ENCODE measurements at places on chromosomes 11 and 22.

DNA sequence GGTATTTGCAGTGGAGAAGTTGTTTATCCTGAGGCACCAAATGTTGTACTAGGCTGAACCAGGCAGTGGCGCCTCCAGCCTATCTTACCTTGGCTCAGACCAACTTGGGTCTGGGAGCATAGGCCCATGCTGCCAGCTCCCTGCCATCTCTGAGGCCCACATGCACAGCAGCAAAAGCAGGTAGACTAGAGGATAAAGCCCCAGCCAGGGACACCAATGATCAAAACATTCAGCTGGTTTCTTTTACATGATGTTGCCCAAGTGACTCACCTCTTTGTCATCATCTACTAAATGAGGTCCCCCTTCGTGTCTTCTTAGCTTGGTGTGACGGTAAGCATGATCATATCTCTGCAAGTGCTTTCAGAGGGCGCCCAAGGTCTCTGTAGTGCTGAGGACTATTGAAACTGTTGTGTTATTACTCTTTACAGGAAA lies 112.1 kb upstream of the DRD2 start:
- no peak for DNase-seq

- no peak for DNase-seq
These were observed 73.0 kb upstream of the PHF21B start for GRCh38 chr22:45082795-45083194.

DNA sequence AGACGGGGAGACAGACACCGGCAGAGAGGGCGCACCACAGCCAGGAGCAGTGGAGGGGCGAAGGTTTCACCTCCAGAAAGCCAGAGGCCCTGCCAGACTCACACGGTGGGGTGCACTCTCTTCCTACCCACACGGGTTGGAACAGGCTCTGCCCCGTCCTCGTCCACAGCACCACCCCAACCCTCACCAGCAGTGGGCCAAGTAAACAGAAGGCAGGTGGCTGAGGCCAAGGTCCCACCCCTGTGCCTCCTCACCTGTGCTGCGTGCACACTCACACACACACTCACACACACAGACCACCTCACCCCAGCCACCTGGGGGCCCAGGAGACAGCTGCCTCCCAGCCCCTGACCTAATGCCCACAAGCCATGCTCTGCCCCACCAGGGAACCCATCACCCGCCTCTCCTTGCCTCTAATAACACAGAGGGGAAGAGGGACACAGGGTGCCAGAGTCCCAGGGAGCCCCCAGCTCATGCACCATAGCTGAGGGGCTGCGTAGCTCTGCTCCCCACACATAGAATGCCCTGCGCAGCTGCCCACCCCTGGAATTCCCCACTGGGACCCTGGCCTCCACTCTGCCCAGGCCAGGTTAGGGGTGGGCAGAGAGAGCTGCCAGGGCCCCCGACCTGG lies 3.1 kb downstream of the CYB5R3 start:
- DNase-seq, result peak; percentile 60

DNA sequence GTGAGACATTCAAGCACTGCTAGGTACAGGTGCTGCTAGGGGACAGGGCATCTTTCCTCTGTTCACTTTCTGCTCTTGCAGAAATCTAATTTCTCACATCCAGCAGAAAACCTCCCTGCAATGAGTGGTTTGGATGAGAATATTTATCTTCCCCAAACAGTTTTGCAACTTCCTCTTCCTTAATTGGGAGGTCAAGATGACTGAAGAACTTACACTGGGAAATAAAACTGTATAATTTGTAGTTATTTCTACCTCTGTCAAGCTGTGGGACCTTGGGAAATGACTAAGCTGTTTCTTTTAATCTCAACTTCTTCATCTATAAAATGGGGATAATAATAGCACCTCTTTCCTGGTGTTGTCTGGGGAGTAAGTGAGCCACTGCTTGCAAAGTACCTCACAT lies 69.8 kb downstream of the PRR5L start:
- no peak for DNase-seq

GRCh38 chr11:78192911-78193351 lies 4.2 kb downstream of the USP35 start:
- DNase-seq, result peak; percentile 16
